Uterus (tissue), 4 donors: ENCODE measurements at places on chromosomes 16 and 17. TPM values are rescaled to one million over a fixed set of nuclear protein-coding genes. Genes with fewer than 3 reads are reported as not detected.

DNA sequence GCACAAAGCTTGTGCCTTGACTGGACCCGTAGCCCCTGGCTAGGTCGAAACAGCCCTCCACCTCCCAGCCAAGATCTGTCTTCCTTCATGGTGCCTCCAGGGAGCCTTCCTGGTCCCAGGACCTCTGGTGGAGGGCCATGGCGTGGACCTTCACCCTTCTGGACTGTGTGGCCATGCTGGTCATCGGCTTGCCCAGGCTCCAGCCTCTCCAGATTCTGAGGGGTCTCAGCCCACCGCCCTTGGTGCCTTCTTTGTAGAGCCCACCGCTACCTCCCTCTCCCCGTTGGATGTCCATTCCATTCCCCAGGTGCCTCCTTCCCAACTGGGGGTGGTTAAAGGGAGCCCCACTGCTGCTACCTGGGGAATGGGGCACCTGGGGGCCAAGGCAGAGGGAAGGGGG, 3.5 kb downstream of the CTRL start:
- DNase-seq = no peak

DNA sequence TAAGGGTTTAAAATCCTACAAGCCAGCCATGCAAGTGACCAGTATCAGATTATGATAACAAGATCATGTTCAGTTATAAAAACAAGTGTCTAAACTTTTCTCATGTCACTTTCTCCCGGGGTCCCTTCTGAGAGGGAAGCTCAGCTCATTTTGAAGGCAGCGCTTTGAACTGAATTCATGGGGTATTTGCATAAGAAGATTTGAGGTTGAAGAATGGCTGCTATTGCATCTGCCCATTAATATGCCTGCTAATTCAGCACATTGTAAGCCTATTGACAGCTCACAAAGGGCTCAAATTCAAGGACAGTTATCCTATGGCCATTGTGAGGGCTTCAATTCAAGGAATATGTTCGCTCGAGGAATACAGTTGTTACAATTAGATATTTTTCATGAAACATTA, 290.2 kb upstream of the IRX3 start:
- DNase-seq = no peak

- DNase-seq = no peak
Measured at GRCh38 chr16:10922328-10923145, 19.7 kb downstream of the DEXI start.

Gene KRTAP9-8
- not detected for total RNA-seq

Gene KRTAP4-8
- total RNA-seq = not detected
